ENCODE measurements at places on chromosomes 1 and 21.
A peak's percentile ranks its signal among the peaks of the same experiment; 100 is the strongest.

GRCh38 chr1:115051850-115052249, 22.2 kb downstream of the TSHB start:
- no peak for DNase-seq

GRCh38 chr1:114108751-114109255, 44.9 kb downstream of the SYT6 start:
- peak; percentile 39 for DNase-seq

DNA sequence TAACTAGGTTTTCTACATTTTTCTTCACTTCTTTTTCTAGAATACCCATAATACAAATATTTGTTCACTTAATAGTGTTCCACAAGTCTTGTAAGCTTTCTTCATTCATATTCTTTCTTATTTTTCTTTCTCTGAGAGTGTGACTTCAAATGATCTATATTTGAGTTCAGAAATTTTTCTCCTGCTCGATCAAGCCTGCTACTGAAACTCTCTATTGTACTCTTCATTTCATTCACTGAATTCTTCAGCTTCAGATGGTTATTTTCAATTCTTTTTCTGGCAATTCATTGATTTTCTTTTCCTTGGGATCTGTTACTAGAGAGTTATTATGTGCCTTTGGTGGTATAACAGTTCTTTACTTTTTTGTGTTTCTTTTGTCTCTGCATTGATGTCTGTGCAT, 82.5 kb upstream of the CAMK1G start:
- DNase-seq = no peak

- DNase-seq = no peak
Measured at GRCh38 chr1:240056350-240056749, 35.3 kb upstream of the FMN2 start.

DNA sequence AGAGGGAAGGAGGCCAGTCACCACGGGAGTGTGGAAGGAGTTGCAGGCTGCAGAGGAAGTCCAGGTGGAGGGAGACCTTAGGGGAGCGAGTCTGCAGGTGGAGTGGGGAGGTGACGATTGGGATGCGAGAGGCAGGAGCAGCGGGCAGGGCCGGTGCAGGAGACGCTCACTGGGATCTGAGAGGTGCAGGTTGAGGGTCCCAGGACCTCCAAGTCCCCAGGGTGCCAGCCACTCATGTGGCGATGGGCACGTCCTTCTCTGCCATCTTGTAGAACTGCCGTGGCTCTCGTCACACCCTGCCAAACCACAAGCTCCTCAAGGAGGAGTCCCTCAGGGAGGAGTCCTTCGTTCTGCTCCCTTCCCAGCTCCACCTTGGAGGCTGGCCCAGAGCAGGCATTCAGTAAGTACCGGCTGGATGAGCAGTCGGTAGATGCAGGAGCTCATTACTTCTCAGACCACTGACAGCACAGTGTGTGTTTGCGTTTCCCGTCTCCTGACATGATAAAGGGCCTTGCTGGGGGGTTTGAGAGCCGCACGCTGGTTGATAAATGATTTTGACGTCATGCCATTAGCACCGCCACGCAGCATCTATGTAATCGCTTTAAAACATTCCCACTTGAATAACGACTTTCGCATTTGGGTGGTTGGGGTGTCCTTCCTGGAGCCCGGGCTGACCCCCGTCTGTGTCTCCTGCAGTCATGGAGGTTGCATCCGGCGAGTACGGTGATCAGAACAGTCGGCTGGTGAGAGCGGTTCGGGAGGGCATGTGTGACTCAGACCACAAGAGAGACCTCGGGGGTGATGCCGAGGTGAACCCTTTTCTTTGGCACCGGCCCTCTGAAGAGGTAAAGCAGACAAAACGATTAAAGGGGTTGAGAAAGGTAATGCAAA, 27.8 kb downstream of the TFF3 start:
- DNase-seq = no peak

- DNase-seq = no peak
Measured at GRCh38 chr1:59052166-59052590, 244.7 kb upstream of the FGGY start.

DNA sequence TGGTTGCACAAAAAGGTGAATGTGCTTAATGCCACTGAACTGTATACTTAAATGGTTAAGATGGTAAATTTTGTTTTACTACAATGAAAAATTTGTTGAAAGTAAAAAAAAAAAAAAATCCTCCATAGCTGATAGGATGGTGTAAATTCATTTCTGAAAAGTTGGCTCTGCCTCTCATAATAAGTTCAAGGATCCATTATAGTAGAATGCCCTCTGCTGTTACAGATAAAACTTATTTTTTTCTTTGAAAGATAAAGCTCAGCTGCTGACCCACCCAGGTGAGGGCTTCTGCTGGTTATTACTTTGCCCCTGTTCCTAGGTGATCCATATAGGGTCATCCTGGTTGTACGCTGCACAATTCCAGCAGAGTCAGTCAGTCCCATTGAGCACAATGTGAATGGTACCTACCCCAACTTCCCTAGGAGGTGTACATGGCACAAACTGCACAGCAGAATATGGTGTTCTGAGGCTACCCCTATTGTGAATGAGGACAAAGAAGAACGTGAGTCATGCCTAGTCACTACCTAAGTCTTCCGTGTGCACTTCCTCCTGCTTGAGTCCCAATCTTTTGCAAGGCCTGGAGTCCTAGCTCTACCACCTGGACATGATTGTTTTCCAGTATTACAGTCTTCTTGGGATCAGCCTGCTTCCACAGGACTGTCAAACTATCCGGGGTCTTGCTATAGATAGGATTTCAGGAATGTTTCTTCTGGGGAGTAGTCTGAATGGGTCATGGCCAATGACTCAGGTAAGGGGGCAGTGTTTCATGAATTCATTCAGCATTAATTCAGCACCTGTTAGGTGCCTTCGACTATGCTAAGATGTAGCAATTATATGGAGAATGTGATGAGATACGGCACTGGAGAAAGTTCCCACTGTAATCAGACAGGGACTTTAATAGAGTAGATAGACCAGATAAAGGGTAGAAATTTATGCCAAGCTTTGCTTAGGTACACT, 20.8 kb upstream of the CD5L start:
- no peak for DNase-seq

DNA sequence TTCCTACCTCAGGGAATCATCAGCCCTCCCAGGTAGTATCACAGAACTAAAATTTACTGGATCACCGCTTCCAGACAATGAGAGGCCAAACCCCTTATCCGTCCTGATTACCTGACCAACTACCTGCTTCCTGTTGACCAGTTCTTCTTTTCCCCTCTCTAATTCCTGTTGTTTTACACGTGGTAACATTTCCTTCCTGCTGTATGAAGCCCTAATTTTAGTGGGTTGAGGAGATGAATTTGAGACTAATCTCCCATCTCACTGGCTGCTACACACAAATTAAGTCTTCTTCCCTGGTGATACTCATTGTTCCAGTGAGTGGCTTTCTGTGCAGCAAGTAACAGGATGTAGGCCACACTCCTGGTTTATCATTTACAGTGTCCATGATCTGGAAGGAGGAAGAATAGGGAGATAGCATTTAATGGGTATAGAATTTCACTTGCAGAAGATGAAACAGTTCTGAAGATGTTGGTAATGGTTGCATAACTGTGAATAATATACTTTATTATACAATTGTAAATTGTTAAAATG, 2112.9 kb downstream of the NCAM2 start:
- no peak for DNase-seq

DNA sequence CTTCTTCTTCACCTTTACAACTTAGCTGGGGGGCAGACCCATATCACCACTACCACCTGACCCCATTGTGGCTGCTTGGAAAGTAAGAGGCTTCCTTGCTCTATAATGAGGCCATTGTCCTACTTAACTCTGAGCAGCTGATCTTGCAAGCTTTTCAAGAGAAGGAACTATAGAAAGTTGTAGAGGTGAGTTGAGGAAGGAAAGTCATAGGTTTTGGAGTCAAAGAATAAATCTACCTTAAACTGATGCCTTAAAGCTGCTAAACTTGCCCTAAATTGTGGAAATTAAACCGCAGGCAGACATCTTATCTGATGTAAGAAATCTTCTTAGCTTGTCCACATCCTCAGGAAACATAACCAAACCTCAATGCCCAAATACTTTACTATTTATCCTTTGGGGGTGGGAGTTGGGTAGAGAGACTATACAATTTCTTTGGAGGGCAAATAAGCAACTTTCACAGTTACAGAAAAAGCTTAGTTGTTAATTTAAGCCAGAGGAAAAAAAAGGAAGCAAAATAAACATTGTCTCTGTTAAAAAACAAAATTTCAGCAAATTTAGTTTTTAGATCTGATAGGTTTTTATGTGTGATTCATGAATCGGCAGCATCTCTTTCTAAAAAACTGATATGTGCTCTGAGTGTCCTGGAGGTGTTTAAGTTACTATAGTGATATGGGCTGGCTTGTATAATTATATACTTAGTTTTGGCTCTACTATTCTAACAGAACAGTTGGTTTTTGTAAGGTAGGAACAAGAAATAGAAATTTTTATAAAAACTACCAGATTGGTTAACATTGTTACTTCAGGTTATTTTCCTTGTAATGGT, 4.7 kb downstream of the IL23R start:
- DNase-seq = no peak

- no peak for DNase-seq
Measured at GRCh38 chr1:207825719-207826556, 74.1 kb downstream of the CD46 start.

DNA sequence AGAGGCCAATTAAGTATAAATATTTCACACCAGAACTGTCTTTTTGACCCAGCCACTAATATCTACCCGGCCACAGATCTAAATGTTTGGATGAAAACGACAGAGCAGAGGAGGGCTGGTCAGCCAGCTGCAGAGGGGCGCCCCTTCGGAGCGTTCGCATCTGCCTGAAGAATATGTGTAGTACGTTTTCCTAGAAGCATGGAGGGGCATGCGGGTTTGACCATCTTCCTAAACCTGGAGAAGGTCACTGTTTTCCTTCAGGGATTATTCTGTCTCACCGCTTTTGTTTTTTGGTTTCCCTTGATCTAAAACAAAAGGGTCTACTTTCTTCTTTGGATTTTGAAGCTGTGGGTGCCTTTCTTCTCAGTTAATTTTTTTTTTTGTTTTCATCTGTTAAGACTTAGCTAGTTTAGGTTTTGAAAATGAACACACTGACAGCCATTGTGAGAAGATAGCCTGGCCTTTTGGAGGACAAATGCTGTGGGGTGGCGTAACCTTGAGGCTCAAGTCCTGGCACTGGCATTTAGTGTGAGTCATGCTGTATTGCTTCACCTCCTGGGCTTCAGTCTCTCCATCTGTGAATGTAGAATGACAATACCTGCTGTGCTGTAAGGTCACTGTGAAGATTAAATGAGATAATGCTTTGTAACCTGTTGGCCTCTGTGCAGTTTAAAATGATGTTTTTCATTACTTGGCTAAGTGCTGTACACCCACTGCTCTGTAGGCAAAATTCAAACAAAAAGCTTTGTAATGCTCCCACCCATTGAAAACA, 74.1 kb upstream of the IRF2BP2 start:
- no peak for DNase-seq

- no peak for DNase-seq
Measured at GRCh38 chr1:103529746-103530145, 4.2 kb downstream of the RNPC3 start.

- DNase-seq = no peak
Measured at GRCh38 chr1:55164906-55165305, 50.3 kb downstream of the USP24 start.

DNA sequence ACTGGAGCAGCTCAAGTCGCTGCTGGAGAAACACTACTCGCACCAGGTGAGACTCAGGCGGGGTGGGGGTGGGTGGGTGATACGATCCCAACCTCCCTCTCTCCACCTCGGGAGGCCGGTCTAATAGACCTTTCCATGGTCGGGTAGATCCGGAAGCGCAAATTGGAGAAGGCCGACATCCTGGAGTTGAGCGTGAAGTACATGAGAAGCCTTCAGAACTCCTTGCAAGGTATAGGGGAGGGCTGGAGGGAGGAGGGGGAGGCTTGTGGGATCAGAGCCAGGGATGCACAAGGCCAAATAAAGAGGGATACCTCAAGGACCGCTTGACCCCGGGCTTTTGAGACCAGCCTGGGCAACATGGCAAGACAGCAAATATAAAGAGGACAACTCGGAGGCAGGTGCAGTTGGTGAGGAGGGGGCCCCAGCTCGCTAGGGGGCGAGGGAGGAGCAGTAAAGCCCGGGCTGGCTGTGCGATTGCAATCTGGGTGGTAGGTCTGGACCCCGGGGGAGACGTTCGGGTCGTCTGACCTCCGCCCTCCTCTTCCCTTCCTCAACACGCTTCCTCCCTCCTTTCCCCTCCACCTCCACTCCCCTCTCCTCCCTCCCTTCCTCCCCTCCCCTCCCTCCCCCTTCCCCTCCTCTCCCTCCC, 546 bp downstream of the HES3 start:
- DNase-seq = no peak

- DNase-seq = no peak
Measured at GRCh38 chr1:55034476-55035133, 4.7 kb upstream of the PCSK9 start.

GRCh38 chr1:151443846-151444782, 15.2 kb downstream of the POGZ start:
- DNase-seq = peak; percentile 64

DNA sequence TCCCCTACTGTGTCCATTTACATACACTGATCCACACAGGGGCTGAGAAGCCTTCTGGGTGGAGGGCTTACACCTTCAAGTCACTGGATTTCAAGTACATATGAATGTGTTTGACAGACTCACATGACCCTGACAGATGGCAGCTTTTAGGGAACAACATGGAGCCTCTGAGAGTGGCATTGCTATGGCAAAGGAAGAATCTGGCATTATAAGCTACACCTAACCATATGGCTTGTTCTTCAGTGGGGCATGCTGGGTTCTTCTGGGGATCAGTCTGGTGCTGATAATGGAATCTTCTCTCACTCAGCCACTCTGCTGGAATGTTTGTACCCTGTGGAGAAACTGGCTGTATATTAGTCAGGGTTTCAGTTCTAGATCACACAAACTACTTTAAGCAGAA, 68.5 kb upstream of the PDE4B start:
- DNase-seq = no peak

- DNase-seq = no peak
Measured at GRCh38 chr1:65866439-65866838, 73.7 kb downstream of the PDE4B start.

DNA sequence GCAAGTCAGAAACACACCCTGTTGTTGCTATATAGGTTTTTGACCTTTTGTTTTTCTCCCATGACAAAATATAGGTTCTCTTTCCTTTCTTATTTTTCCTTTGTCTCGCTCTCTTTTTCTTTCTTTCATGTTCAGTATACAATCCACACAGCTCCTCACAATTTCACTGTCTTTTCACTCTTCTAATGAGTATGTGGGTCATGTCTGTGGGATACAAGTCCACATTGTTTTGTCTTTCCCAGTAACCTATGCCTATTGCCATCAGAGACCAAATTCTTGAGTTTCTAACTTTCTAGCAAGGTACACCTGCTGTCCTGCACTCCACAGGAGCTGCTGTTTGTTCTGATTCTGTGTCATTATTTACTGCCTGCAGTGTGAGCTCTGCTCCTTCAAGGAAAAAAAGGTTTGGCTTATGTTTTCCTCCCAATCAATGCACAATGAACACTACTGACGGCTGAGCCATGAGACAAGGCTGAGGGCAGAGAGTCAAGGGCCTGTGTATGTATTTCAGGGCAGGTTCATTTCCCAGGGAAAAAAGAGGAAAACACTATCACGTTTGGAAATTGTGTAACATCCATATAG, 453.8 kb downstream of the NEGR1 start:
- DNase-seq = no peak

DNA sequence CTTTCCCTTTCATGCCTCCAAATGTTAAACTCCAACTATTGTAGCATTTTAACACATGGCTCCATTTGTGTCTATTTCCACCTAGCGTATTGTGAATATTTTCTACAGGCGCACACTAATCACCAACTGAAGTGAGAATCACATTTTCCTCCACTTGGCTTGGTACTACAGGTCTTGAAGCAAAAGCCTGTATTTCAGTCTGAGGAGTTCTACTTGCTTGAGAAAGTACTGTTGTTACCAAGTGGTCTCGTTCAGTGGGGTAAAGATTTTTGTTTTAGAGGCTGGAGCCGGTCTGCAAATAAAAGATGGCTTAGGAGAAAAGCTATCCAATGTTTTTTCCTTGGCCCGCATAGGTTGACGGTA, 550 bp upstream of the PTBP2 start:
- no peak for DNase-seq

All from SK-N-MC (cell line).